ENCODE measurements at places on chromosomes 1 and 21. TPM values are rescaled to one million over a fixed set of nuclear protein-coding genes. Genes with fewer than 3 reads are reported as not detected.

FABP3 gene
- polyA plus RNA-seq, result not detected

GPA33 gene
- 3.3 TPM for polyA plus RNA-seq

MIXL1 gene
- 1.6 TPM for polyA plus RNA-seq

KDF1 gene
- polyA plus RNA-seq, result 2.9 TPM

BNIPL gene
- 0.13 TPM for polyA plus RNA-seq

CD1B gene
- polyA plus RNA-seq, result not detected

PAQR6 gene
- polyA plus RNA-seq, result 0.44 TPM

TMEM82 gene
- polyA plus RNA-seq, result not detected

DIRAS3 gene
- polyA plus RNA-seq, result not detected

CACHD1 gene
- 0.08 TPM for polyA plus RNA-seq

TEX35 gene
- polyA plus RNA-seq, result not detected

SEMA6C gene
- polyA plus RNA-seq, result not detected

REN gene
- polyA plus RNA-seq, result not detected

RIIAD1 gene
- not detected for polyA plus RNA-seq

MRPL20 gene
- 144 TPM for polyA plus RNA-seq

AADACL3 gene
- polyA plus RNA-seq, result not detected

CAPN2 gene
- polyA plus RNA-seq, result 140 TPM

ACKR1 gene
- not detected for polyA plus RNA-seq

CFHR1 gene
- not detected for polyA plus RNA-seq

CATSPERE gene
- polyA plus RNA-seq, result 0.23 TPM

TM2D1 gene
- polyA plus RNA-seq, result 46.8 TPM

GJC2 gene
- polyA plus RNA-seq, result not detected

ATP5PF gene
- 327 TPM for polyA plus RNA-seq

IFI44 gene
- polyA plus RNA-seq, result 5.4 TPM

CHIA gene
- 1.0 TPM for polyA plus RNA-seq

NBPF10 gene
- 0.64 TPM for polyA plus RNA-seq

TOMM20 gene
- polyA plus RNA-seq, result 76.4 TPM

ZMYND12 gene
- polyA plus RNA-seq, result 0.39 TPM

RGS4 gene
- not detected for polyA plus RNA-seq

EFNA3 gene
- 1.3 TPM for polyA plus RNA-seq

WNT2B gene
- polyA plus RNA-seq, result 0.09 TPM

CADM3 gene
- 0.13 TPM for polyA plus RNA-seq

DHRS3 gene
- polyA plus RNA-seq, result 1.5 TPM

TTC22 gene
- polyA plus RNA-seq, result 3.6 TPM

IBA57 gene
- 3.3 TPM for polyA plus RNA-seq

SPRR3 gene
- not detected for polyA plus RNA-seq

PRRX1 gene
- polyA plus RNA-seq, result not detected

MYCL gene
- polyA plus RNA-seq, result 0.16 TPM

OLIG2 gene
- not detected for polyA plus RNA-seq

TBX19 gene
- polyA plus RNA-seq, result 2.5 TPM

OR2G3 gene
- not detected for polyA plus RNA-seq

COL16A1 gene
- not detected for polyA plus RNA-seq

AQP10 gene
- not detected for polyA plus RNA-seq

NMNAT1 gene
- polyA plus RNA-seq, result 7.9 TPM

HLX gene
- polyA plus RNA-seq, result 10.6 TPM

TPTE gene
- polyA plus RNA-seq, result not detected

ANGPTL3 gene
- polyA plus RNA-seq, result not detected

TRAF5 gene
- polyA plus RNA-seq, result 78.6 TPM

SYT6 gene
- polyA plus RNA-seq, result not detected
